Stimulated activated memory B cell treated with anti-CD40 and anti-IgM and Interleukin-4, amounts not matched to agents 10 μg/mL and 1 μg/mL and 100 μg/mL, for 72 hours (primary cell): ENCODE measurements at places on chromosomes 13 and 19.

GRCh38 chr19:8494158-8494557 is 8.3 kb downstream of the PRAM1 start:
- ATAC-seq, result no peak

GRCh38 chr13:49759503-49759902 is 33.0 kb downstream of the KPNA3 start:
- no peak for ATAC-seq

DNA sequence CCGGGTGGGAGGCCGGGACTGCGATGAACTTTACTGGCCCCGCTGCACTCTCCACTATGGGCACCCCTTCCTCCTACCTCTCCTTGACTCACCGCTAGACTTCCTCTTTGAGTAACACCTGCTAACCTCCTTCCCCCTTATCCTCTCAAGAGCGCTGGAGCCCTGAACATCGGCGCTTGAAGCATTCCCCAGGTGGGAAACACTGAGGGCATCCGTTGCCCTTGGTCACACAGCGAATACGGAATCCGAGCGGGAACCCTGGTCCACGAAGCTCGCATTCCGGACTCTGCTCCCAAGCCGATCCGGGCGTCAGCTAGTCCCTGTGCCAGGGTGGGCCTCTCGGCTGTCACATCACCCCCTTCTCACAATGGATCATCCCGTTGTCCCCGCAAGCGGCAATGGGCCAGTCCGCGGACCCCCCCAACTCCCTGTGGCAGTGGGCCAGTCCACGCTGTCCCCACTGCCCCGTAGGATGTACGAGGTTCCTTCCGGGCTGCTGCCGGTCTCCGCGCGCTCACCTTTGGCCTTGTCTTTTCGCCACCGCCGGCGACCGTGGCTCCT is 4.2 kb downstream of the LIPE start:
- ATAC-seq, result peak; percentile 81

DNA sequence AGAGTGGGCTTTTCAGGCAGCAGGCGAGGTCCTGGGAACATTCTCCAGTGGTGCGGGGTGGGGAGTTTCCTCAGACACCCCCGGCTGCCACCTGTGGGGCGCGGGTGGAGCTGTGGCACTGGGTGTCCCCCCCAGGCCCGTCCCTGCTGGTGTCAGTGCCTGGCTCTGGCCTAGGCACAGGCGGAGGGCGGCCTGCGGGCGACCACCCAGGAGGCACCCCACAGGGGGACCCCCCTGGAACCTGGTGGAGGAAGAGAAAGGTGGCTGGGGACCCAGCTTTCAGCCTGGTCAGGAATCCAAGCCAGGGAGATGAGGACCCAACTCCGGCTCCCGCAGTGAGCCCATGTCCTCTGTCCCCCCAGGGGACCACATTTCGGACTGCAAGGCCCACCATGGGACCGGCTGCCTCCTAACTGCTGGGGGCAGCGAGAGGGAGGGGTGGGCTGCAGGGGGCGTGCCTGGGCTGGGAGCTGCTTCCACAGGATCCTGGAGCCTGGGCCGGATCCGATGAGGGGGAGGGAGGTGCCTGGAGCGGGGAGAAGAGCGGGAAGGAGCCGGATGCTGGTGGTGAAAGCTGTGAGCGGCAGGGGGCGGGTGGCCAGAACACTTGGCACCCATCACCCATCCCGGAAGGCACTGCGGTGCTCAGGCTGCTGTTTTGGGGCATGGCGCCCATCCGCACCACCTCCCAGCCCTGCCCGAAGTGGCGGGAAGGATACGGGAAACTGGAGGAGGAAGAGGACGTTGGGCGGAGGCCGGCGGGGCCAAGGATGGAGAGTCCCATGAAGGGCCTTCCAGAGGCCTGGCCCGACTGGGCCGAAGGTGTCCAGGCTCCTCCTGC is 5.5 kb upstream of the CTXN1 start:
- ATAC-seq, result no peak

GRCh38 chr13:96052656-96053002 is 572 bp downstream of the UGGT2 start:
- peak; percentile 41 for ATAC-seq

DNA sequence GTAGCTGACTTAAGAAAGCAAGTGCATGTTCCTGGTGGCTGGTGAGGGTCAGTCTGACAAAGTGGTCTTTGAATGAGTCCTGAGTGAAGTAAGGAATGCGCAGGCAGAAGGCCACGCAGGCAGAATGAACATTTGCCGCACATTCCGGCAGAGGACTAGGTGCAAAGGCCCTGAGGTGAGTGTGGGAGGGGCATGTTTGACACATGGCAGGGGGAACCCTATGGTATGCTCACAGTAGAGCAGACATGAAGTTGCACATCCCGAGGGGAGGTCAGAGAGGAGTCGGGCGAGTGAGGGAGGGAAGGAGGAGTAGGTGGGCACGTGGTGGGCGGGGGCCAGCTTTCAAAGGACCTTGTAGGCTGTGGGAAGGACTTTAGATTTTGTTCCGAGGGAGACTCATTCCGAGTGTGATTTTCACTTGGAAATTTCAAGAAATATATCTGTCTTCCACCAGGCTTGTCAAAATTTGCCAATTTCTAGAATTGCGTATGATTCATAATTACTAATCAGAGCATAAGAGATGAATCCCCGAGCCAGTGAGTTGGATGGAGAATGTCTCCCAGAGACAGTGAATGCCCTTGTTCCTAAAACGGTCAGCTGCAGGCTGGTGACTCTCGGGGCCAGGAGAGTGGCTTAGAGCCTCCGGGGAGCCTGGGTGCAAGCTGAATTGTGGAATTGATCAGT is 40.3 kb downstream of the ERICH6B start:
- ATAC-seq, result no peak

DNA sequence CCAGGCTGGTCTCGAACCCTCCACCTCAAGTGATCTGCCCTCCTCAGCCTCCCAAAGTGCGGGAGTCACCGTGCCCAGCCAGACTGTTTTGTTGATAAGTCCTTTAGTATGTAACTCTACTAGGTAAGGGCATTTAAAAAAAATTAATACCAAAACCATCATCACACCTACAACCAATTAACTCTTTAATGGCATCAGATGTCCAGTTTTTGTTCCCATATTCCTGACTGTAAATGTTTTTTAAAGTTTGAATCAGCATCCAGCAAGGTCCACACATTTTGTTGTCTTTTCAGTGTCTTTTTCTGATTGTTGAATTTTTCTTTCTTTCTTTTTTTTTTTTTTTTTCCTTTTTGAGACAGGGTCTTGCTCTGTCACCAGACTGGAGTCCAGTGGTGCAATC is 5.6 kb downstream of the FCGRT start:
- ATAC-seq, result no peak
